ENCODE measurements at places on chromosomes 7 and 10.

GRCh38 chr10:78231939-78232338 lies 198.3 kb downstream of the RPS24 start:
- no peak for DNase-seq

- no peak for DNase-seq
Measured at GRCh38 chr10:115239761-115240160, 146.6 kb downstream of the ATRNL1 start.

DNA sequence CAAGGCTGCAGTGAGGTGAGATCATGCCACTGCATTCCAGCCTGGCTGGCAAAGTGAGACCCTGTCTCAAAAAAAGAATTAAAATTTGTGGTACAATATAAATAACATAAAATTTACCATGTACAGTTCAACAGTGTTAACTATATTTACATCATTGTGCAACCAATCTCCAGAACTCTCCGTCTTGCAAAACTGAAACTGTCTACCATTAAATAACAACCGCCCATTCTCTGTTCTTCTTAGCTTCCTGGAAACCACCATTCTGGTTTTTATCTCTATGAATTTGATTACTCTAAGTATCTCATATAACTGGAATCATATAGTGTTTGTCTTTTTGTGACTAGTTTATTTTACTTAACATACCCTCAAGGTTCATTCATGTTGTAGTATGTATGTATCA lies 167.6 kb downstream of the AUTS2 start:
- DNase-seq: no peak

DNA sequence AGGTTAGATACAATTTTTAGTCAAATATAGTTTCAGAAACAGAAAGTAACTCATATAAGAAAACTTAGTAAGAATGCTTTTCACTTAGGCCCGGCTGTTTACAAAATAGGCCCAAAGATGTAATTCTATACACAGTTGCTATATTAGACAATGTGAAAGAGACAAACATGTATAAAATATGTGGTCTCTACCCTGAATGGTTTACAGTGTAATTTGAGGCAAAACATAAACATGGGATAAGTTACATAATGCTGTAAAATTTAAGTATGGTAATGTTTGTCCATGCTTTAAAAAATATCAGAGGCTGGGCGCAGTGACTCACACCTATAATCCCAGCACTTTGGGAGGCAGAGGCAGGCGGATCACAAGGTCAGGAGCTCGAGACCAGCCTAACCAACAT lies 18.7 kb downstream of the KRIT1 start:
- DNase-seq: no peak

DNA sequence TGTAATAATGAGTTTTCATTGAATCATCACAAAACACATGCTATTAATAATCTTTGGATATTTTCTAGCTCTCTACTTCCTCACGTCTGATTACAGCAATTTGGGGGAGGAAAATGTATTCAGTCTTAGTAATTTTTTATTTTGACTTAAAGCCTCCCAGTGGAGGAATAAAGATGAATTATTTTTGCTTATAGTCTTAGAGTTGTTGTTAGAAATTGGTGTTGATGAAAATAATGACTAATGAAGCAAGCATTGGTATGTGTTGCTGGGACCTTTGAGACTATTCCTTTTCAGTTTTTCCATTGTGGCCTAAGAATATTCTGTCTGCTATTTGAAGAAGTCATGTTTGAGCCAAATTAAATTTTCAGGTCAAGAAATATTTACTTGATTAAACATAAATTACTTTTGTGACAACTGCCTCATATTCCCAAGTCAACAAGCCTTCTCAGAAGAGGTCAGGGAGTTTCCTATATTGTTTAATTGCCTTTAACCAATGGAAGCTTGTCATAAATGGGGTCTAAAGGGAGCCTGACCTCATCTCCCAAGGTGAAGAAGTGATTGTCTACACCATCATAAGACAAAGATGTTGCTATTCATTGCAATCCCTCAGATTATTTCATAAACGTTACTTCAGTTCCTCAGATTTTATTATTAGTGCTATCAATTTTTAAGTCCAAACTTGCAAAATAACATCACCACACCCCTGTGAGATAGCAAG lies 90.0 kb downstream of the ST7 start:
- no peak for DNase-seq

- DNase-seq: no peak
Measured at GRCh38 chr10:100980311-100980710, 7.0 kb downstream of the MRPL43 start.

- no peak for DNase-seq
Measured at GRCh38 chr7:155021699-155022145, 18.8 kb upstream of the PAXIP1 start.

- no peak for DNase-seq
Measured at GRCh38 chr7:70470746-70471145, 661.2 kb upstream of the GALNT17 start.

DNA sequence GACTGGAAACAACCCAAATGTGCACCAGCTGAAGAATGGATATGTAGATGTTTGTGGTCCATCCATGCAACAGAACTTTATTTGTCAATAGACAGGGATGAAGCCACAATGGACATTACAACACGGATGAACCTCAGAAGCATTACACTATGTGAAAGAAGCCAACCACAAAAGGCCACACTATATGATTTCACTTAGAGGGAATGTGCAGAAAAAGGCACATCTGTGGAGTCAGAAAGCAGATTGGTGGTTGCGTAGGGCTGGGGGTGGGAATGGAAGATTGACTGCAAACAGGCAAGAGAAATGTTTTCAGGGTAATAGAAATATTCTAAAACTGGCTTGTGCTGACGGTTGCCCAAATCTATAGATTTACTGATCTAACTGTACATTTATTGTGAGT lies 34.3 kb upstream of the WASHC2A start:
- DNase-seq: no peak

DNA sequence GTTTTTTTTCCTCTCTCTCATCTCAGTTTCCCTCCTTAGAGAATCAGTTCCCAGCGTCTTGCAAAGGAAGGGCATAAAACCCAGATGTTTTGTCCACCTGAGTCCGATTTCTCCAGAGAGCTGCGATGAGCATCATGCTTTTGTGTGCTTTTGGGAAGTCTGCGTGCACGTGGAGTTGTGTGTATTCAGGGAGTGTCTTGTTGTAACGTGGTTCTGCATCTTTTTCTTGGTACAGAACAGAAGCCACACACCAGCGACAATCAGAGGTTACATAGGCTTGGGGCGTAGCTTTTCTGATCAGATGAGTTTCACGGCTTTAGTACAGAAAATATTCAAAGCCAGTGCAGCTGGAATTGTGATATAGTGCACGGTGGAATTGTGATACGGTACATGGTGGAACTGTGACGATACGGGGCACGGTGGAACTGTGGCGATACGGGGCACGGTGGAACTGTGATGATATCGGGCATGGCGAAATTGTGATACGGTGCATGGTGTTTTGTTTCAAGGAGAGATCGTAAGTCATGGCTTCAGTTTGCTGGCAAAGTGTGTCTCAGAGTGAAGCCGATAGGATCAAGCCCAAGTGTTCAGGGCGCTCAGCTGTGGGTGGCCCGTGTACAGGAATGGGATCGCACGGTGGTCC lies 32.8 kb downstream of the FOXK1 start:
- no peak for DNase-seq

DNA sequence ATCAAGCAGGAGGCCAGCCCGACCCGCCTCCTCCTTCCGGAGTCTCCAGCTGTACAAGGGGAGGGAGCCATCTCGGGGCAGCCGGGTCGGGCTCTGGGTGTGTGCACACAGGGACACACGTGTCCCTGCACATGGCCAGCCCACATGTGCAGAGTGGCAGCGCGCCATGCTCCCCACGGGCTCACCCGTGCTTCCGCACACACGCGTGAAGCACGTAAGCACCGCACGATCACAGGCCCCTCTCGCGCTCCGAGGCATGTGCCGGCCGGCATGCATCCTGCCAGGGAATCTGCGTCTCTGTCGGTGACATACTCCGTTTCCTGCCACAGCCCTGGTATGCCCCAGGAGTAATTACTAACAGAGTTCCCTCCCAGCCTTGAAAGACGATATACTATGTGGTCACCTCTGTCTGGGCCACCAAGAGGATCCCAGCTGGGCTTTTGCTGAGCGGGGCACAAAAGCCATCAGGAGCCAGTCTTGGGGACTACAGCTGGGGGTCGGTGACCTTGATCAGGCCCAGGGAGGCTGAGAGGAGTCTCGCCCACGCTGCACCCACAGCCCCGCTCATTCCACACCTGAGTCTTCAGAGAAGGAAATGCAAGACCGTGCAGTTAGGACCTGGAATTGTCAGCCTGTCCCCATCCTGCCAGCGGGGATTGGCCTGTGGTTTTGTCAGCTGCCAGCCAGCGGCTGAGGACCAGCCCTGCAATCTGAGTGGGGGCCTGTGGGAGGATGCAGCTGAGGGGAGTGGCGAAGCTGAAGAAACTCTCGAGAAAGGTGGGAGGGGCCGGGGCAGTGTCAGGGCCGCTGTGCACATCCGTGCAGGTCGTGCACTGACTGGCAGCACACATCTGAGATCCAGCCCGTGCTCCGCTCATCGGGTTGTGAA lies 11.0 kb upstream of the LFNG start:
- no peak for DNase-seq

- DNase-seq: no peak
Measured at GRCh38 chr10:47369251-47369894, 14.7 kb downstream of the ZNF488 start.
